ENCODE measurements at places on chromosomes 5 and 9.
A peak's percentile ranks its signal among the peaks of the same experiment; 100 is the strongest.

DNA sequence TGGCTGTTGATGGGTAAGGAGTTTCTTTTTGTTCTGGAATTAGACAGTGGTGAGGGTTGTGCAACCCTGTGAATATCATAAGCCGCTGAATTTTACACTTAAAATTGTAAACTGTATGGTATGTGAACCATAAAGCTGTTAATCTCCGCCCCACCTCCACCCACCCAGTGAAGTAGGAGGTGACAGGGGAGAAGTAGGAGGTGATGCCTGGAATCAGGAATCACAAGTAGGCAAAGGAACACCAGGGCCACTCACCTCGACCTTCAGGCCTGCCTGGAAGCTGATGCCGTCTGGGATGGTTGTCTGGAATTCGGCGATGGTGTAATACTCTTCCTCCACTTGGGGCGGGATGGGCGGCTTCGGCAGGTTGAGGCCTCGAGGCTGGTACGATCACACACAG lies 62.3 kb upstream of the UBTD2 start:
- no peak for DNase-seq

DNA sequence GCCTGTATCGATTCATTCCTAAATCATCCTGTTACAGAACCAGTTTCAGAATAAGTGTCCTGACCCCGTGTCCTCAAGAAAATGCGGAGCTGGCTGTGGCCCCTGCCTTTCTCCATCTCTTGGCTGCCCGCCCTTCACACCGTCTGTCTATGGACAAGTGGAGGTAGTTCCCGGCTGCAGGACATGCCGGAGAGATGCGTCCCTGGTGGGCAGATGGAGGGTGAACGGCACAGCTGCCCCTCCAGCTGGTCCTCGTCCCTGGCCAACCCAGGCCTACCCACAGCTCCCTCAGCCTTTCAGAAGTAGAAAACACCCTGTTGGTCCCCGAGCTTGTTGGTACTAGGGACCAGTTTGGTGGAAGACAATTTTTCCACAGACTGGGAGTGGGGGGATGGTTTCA lies 14.8 kb upstream of the EXOC3 start:
- DNase-seq, result no peak

DNA sequence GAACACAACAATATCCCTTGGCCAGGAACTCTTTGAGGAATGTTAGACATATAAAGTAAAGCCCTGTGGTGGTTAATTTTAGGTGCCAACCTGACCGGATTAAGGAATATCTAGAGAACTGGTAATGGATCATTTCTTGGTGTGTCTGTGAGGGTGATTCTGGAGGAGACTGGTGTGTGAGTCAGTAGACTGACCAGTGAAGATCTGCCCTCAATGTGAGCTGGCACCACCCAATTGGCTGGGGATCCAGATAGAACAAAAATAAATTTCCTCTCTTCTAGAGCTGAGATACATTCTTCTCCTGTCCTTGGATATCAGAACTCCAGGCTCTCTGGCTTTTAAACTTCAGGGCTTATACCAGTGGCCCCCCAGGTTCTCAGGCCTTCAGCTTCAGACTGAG lies 56.2 kb upstream of the TNPO1 start:
- DNase-seq, result no peak

GRCh38 chr9:95447660-95448420 lies 68.9 kb downstream of the PTCH1 start:
- DNase-seq, result no peak

GRCh38 chr5:138895918-138896317 lies 20.8 kb upstream of the LRRTM2 start:
- DNase-seq, result no peak

GRCh38 chr5:94849821-94850736 lies 231.6 kb downstream of the SLF1 start:
- DNase-seq, result peak; percentile 16

DNA sequence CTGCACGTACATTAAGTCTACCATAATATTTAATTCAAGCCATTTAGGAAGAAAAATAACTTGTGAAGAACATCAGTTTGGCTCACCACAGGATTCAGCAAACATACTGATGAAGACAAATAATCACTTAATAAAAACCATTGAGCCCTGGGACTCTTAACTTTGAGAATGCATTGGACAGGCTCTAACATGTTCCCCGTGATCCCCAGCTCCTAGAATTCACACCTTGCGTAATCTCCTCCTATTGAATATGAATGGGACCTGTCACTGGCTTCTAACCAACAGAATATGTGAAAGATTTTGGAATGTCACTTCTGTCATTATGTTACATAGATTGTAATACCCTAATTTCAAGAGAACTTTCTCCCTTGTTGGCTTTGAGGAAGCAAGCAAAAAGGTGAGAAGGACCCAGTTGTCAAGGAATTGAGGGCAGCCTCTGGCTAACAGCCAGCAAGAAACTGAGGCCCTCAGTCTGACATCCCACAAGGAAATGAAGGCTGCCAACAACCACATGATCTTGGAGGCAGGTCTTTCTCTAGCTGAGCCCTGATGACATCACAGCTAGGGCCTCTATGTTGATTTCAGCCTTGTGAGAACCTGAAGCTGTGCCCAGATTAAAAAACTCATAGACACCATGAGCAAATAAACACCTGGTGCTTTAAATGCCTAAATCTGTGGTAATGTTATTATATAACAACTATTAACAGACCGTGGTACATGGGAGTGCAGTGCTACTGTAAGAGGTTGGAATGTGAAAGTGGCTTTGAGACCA lies 433.2 kb downstream of the SEMA5A start:
- no peak for DNase-seq

- DNase-seq, result no peak
Observed at GRCh38 chr5:80168388-80169028, 87.3 kb downstream of the SERINC5 start.

GRCh38 chr9:120999317-120999716 lies 50.8 kb downstream of the C5 start:
- no peak for DNase-seq

DNA sequence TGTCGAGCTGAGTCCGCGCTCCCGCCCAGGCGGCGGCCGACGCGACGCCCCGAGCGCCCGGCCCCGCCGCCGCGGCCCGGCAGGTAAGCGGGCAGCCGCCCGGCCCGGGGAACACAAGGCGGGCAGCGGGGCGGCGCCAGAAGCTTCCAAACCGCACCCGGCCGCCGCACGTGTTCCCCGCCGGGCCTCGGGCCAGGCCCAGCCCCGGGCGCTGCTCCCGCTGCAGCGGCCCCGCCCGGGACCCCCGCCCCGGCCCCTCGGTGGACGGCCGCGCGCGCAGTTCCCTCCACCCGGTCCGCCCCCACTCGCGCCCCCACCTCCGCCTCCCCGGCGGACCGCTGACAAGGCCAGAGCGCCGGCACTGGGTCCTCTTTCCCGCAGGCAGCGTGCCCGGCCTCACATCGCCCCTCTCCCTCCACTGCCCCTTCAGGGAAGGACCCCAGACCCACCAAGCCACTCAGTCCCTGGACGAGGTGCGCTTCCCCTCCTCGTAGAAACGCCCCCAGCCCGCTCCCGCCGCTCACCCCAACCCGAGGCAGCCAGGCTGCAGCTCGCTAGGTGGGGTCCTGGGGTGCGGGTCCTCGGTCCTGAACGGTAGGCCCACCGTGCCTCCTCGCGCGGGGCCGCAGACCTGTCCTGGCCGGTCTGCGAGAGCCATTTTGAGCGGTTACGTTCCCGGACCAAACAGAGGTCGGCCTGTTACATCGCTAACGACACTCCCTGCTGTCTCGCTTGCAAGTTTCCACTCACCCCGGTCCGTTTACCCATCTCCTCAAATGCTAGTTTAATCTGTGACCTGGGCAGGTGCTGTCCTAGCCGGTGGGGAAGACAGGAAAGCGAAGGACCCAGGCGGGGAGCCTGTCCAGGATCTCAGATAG lies 475 bp downstream of the WDR5 start:
- peak; percentile 23 for DNase-seq

DNA sequence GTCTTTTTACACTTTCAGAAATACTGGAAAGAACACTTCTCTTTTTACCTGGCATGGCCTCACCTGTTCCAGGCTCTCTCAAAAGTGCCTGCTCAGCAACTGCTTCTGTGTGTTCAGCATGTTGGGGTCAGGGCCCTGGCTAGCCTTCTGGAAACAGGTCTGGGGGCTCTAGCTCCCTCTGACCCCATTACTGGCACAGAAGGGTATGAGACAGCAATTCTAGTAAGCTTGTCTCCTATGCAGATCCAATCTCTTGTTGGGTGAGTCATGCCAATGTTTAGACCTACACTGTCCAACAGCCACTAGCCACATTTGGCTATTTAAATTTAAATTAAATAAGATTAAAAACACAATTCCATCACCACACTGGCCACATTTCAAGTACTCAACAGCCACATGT lies 80.8 kb downstream of the MAPKAP1 start:
- no peak for DNase-seq

- DNase-seq, result peak; percentile 46
Observed at GRCh38 chr9:4299005-4299795, 668 bp downstream of the GLIS3 start.

DNA sequence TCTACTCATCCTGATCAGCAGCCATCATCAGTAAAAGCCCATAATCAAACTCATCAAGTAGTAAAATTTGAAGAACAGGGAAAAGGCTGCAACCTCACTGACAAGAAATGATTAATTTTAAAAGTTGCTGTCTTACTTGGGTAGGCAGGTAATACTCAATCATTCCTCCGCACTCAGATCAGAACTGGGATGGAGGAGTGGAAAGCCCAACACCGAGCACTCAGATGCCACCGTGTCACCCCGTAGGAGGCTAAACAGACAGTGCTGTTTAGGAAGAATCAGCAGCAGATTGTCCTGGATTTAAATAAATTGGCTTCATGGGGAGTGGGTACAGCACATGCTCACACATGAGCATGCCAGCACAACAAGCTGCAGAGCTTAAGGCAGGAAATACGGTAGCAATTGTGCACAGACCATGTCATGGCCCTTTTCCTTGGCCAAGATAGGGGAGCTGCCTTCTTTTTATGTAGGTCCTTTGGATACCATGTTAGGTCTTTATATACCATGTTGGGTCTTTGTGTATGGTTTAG lies 92.6 kb upstream of the CDH6 start:
- no peak for DNase-seq

GRCh38 chr5:58469896-58470295 lies 10.0 kb upstream of the PLK2 start:
- DNase-seq, result no peak

GRCh38 chr5:137300411-137301240 lies 198.5 kb downstream of the SPOCK1 start:
- no peak for DNase-seq

GRCh38 chr5:36017004-36017403 lies 25.8 kb upstream of the UGT3A1 start:
- no peak for DNase-seq

- DNase-seq, result no peak
Observed at GRCh38 chr5:35665096-35665495, 47.4 kb downstream of the SPEF2 start.

DNA sequence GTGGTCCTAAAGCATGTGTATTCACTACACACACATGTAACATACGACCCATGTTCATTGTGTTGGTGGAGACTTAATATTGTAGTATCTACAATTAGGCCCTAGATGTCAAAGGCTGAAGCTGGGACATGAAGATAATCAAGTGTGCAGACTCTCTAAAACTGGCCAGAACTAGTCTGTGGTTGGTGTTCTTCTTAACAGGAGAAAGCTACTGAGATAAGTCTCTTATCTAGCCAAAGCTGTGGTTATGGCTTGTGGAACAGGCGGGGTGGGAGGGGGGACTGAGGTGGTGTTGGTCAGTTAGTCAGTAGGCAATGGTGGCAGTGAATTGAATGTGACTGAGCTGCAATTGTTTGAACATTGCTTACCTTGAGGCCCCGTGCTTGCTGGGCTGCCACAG lies 112.7 kb upstream of the SLC24A2 start:
- no peak for DNase-seq

All from activated CD4-positive, alpha-beta T cell treated with anti-CD3 and anti-CD28 coated beads for 48 hours (primary cell).